Stimulated activated CD8-positive, alpha-beta memory T cell treated with anti-CD3 and anti-CD28 coated beads, Interleukin-7, amount 100 ng/mL, for 1 hour (primary cell): ENCODE measurements at places on chromosomes 16 and 17.

DNA sequence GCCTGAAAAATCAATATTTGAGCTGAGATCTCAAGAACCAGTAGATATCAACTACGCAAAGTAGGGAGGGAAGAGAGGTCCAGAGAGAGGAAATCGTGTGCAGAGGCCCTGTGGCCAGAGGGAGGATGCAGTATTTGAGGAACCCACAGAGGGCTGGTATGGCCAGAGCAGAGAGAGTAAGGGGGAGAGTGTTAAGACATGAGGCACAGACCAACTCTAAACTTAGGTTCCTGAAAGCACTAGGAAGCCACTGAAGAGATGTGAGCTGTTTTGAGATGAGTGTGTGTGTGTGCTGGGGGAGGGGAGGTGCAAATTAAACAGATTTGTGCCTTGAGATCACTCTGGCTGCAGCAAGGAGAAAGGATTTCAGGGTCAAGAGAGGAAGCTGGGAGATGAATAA, 10.9 kb downstream of the SLC13A2 start:
- DNase-seq, result no peak

GRCh38 chr17:60077672-60078519, 825 bp downstream of the HEATR6 start:
- peak; percentile 19 for DNase-seq

- DNase-seq, result no peak
These were observed 371.8 kb upstream of the SALL1 start for GRCh38 chr16:51522902-51523301.

DNA sequence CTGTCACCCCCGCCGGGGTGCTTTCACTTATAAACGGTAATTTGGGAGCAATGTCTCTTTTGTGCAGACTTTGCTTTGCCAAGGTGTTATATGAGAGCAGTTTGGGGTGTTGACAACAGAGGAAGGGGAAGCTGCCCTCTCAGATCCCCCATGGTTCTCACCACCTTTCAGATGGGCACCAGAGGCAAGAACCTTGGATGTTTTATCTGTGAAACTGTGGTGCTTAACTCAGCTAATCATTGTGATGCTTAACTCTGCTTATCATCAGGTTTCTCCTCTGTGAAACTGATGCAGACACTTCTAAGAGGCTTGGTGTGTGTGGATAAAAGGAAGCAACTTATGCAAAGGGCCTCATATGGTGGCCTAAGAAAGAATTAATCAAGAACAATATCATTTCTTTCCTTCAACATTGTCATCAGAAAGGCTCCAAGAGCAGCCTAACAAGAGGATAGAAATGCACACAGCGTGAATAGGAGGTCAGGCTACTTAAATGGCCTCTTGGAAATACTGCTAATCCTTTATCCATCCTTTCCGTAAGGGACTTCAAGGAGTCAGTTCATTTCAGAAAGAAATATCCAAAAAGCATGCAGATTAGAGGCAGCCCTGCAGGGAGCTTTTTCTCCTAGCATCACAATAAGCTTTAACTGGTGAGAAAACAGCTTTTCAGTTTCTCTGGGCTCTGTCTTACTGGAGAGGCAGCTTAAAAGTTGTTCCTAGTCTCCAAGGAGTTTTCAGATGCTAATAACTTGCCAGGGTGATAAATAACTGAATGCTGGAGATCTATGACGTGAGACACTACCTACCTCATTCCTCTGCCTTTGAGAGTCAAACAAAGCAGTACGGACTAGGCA, 55.1 kb upstream of the CLEC3A start:
- no peak for DNase-seq

DNA sequence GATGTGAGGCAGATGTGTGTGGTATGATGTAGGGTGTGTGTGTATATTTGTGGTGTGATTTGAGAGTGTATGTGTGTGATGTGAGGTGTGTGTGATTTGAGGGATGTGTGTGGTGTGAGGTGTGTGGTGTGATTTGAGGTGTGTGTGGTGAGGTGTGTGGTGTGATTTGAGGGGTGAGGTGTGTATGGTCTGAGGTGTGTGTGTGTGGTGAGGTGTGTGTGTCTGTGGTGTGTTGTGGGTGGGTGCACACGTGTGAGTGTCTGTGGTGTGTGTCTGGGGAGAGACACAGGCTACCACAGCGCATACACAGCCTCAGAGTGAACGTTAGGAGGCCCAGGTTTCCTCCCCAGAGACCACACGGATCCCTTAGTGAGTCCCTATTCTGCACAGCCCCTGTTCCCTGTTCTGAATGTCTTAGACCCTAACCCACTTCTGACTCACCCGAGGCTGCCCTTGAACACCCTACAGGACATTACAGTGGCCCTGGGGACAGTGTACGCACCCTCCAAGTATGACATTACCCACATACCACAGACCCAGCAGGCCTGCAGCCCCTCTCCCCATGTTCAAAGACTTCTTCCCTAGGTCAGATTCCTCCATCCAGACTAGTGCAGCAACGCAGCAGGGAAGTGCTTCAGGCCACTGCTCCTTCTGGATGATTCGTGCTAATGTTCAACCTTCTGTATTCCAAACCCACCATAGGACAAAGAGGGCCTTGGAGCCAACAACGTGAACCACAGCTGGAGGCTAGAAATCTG, 3.5 kb upstream of the RAB37 start:
- DNase-seq, result no peak

DNA sequence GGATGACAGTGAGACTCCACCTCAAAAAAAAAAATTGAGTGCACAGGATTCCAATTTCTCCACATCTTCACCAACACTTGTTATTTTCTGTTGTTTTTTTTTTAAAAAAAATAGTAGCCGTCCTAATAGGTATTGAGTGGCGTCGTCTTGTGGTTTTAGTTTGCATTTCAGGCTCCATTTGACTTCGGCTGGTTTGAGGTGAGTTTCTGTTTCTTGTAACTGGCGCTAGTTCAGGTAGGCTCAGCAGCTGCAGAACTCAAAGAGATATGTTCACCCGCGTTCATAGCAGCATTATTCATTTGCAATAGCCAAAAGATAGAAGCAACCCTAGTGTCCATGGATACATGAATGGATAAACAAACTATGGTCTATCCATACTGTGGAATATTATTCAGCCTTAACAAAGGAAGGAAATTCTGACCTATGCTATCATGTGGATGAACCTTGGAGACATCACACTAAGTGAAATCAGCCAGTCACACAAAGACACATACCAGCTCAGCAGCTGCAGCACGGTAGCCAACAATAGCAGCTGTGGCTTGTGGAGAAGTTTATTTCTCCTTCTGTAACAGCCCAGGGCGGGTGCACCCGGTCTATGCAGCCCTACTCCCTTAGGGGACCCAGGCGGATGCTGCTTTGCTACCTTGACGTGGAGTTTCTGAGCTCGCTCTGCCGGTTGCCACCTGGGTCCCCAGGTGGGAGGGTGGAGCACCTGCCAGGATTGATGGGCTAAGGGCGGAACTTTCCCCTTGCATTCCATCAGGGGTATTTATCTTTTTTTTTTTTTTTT, 44.9 kb downstream of the TMEM235 start:
- DNase-seq, result no peak

DNA sequence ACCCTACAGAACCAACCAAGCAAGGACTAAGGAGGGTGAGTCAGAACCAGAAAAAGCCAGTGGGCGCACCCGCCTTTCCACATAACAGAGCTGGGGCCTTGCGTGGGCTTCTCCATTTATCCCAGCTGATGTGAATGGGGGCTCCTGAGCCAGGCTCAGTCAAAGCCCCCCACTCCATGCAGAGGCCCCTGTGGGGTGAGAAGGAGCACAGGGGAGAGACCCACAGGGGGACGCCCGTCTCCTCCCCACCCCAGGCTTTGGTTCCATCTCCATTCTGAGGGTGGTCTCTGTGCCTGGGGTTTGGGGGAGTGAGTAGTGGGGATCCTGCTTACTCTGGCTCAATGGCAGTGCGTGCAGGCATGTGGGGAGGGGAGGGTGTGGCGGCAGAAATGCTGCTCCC, 210.1 kb upstream of the TNRC6C start:
- DNase-seq, result no peak

GRCh38 chr16:22928882-22929435, 115.0 kb downstream of the HS3ST2 start:
- DNase-seq, result no peak

DNA sequence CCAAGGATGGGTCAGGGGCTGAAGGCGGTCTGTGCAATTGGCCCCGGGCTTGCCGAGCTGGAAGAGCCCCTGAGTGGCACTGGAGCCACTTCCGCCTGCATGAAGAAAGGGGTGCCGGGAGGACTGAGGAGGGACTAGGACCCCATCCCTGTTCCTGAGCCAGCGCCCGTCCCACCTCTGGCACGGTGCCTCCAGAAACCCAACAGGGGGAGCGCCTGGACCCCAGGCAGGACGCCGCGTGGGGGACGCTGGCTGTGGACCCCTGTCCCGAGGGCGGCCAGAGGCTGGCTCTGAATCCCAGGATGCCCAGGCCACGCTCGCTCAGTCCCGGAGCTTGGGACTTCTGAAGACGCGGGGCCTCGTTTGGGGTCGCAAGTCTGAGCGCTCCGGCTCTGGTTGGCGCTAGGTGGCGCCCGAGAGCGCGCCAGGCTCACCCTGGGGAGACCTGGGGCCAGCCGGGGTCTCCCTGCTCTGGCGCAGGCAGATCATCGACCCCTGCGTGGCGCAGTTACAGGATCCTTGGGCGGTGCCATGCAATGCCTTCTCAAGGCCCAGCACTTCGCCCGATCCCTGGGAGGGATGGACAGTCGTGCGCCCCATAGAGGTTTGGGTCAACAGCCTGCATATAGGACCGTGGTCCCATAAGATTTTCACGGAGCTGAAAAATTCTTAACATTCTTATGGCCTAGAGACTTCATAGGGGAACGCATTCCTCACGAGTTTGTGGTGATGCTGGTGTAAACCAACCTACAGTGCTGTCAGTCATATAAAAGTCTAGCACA, 58.5 kb upstream of the CREBBP start:
- DNase-seq, result peak; percentile 43

- DNase-seq, result peak; percentile 20
These were observed 141.0 kb upstream of the CIBAR2 start for GRCh38 chr16:85253084-85253941.

DNA sequence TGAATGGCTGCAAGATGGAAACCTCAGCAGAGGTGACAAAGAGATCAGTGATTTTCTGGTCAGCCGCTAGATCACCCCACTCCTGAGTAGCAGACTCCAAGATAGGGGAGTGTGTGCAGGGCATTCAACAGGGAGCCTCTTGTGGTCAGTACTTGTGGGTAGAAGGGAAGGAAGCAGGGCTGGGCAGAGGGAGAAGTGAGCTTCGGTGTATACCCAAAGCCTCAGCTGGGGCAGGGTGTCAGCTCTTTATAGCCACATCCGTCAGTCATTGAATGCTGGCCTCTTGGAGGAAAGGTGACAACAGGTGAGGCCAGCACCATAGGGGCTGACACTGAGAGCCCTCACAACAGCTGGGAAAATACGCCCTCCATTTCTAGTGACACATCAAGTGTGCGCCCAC, 2.2 kb upstream of the SLC12A3 start:
- no peak for DNase-seq

DNA sequence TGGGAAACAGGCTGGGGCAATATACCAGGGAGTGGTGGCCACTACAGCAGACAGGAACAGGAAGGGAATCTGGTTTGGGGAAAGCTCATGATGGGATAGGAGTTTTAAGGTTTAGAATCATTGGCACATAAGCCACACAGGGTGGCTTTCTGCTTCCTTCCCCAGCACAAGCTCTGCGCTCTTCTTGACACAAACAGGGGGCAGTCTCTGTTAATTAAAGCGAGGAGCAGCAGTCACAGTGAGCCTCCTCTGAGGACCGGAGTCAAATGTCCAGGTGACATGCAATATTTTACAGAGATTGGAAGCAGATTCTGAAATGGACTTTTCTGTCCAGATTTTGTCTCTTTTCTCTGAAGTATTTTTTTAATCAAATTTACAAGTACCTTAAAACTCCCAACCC, 2.8 kb upstream of the SHISA9 start:
- no peak for DNase-seq

DNA sequence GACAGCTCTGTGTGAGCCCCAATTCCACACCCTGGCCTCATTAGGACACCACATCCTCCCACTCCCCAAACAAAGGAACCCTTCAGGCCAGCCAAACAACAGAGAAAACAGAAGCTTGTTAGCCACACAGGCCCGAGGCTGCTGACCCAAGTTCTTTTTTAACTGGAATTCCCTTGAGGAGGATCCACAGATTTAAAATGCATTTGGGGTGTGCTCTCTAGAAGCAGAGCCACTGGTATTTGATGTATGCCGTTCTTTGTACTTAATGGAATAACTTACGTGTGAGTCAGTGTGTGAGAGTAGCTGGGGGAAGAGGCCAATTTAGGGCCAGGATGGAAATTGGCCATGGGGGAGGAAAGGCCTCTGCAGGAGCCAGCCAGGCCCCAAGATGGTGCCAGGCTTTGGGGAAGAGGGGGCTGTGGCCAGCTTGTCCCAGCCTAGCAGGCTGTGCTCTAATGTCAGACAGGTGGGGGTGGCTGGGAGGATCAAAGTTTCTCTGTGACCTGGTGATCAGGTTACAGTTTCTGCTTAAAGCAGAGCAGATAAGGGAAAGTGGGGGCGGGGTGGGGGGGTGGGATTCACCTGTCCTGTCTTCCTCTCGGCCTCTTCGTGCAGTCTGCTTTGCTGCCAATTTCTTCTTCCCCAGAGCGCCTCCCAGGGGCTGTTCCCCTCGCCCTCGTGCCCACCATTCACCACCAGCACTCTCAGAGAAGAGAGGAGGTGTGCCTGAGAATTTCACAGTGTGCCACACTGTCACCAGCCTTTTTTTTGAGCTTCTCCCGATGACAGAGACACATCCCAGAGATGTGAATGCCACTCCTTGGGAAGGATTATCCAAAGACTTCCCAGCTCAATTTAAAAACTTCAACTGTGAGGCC, 50.8 kb downstream of the TOM1L2 start:
- DNase-seq, result no peak

DNA sequence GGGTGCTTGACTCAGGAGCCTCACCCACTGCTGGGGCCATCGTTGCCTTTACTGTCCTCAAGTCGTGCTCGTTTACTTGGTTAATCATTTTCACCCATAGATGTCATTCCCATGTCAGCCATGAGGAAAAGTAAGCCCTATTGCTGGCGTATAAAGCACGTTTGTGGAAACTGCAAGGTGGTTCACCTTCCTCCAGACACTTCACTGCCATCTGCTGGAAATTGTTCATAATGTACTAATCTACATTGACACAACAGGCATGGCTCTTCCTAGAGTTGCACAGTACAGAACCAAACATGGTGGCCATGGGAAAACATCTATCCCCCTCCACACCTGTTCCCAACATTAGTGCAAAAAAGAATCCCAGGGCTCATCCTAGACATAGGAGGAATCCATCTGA, 116.6 kb downstream of the ZNF18 start:
- DNase-seq, result no peak
